ENCODE measurements at places on chromosomes 3 and 15. TPM values are rescaled to one million over a fixed set of nuclear protein-coding genes. Genes with fewer than 3 reads are reported as not detected.
A peak's percentile ranks its signal among the peaks of the same experiment; 100 is the strongest.

CYP19A1 gene
- polyA plus RNA-seq, result not detected

DNA sequence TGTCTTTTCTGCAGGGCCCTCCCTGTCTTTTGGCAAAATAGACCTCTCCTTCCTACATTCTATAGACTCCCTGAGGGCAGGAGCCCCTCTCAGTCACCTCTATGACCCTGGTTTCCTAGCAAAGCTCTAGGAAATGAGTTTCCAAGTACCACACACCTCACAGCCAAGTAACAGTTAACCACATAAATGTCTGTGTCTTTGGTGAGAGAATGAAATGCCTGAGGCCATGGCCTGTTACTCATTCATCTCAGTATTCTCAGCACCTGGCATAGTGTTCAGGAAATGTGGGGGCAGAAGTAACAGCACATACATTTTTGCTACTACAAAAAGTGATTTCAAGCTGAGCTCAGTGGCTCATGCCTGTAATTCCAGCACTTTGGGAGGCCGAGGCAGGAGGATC lies 21.0 kb downstream of the RFT1 start:
- no peak for DNase-seq

DNA sequence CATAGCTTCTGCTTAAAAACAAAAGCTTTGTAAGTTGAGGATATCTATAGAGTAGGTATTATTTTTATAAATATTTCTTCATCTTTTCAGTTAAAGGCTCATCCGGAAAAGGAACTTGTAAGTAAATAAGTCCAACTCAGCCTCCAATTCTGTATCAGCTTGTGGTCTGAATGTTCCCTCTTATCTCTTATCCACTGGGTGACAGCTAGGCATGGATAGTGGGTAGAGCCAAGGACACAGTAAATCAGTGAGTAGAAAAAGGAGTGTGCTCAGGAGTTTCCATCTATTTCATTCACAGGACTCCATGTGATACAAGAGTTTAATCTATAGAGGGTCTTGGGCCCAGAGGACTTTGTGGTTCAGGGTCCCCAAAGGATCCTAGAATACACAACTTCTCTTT lies 50.9 kb downstream of the FRMD5 start:
- no peak for DNase-seq

- no peak for DNase-seq
Measured at GRCh38 chr3:42704136-42704841, 1.7 kb upstream of the HHATL start.

DNA sequence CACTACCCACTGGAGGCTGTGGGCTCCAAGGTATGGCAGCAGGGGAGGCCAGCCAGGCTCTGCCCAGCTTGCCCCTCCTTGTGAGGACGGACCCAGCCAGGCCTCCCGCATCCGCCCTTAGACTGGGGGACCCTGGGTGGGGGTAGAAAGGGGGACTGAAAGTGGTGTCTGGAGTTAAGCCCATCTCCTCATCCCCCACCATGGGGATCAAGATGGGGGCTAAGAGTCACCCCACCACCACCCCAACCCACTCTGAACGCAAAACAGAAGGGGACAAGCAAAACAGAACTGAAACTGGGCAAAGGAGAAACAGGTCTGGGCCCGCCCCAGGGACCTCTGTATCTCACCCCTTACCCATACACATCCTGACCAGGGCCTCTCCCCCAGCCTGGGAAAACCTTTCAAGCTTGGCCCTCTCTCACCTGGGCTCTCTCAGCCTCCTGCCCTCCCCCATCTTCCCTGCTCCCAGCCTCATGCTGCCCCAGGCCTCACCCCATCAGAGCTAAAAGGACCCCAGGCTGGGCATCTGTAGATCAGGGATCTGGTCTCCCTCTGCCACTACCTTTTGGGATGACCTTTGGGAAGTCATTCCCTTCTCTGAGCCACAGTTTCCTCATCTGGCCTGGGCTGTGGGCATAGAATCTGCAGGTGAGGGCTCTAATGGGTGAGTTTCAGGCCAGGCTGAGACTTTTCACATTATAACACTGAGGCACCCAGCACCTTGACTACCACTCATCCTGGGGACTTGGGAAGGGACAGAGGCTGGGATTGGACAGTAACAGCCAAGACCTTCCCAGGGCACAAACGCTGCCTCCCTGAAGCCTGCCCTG lies 30.0 kb upstream of the CYP11A1 start:
- no peak for DNase-seq

DNA sequence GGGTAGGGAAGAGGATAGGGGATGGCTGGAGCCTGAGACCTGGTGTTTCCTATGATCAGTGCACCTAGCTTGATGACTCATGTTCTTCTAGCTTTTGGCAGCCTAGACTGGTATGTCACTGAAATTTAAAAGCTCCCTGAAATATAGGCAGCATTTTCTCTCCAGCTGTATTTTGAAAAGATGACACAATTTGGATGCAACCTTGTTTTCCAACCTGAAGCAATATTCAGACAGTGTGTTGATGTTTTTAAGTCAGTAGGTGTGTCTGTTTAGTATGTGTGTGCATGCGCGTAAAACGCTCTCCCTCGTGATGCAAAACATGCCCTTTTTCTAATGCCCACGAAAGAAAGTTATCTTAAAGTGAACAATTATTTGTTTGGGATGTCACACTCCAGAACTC lies 58.5 kb downstream of the RPL22L1 start:
- no peak for DNase-seq

CXCR6 gene
- 0.55 TPM for polyA plus RNA-seq

DNA sequence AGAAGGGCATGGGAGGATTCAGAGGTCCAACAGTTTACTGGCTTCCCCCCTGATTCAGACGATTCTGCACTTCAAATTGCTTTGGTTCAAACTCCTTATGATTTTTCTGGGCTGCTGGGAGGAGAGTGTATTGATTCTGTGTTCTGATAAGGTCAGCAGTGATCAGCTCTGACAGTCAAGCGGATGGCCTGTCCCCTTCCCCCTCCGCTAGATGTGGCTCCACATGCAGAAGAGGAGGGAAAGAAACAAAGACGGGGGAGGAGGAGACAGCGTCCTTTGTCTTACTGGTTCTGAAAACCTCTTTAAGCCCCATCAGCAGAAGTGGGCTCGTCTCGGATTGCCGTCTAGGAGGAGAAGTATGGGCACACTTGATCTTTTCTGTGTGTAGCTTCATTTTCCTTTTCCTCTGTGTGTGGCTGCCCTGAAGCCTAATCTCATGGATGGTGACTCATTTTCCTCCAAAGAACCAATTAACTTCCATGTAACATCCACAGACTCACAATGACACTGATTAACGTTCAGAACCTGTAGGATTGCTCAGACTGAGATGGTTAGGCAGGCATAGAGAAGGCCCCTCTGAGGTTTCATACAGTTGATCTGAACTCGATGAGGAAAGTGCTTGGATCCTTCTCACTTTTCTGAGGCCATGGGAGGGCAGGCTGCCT lies 162.4 kb upstream of the PPP2R3A start:
- no peak for DNase-seq

GRCh38 chr3:164397462-164397861 lies 680.8 kb downstream of the SI start:
- no peak for DNase-seq

MAP1A gene
- 8.0 TPM for polyA plus RNA-seq

DET1 gene
- 19.3 TPM for polyA plus RNA-seq

DNA sequence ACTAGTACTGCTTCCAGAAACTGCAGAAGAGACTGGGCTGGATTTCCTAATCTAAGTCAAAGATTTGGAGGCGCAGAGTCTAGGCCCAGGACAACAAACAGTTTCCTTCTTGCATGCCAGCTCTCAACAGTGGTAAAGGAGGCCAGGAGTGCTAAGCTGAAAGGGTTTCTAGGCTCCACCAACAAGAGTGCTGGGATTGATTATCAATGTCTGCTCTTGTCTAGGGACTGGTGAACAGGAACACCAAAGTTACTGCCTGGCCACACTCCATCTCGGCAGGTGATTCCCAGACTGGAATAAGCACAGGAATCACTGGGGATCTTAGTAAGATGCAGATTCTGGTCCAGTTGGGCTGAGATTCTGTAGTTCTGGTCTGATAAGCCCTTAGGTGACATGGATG lies 22.8 kb upstream of the FGD5 start:
- DNase-seq, result no peak

DNA sequence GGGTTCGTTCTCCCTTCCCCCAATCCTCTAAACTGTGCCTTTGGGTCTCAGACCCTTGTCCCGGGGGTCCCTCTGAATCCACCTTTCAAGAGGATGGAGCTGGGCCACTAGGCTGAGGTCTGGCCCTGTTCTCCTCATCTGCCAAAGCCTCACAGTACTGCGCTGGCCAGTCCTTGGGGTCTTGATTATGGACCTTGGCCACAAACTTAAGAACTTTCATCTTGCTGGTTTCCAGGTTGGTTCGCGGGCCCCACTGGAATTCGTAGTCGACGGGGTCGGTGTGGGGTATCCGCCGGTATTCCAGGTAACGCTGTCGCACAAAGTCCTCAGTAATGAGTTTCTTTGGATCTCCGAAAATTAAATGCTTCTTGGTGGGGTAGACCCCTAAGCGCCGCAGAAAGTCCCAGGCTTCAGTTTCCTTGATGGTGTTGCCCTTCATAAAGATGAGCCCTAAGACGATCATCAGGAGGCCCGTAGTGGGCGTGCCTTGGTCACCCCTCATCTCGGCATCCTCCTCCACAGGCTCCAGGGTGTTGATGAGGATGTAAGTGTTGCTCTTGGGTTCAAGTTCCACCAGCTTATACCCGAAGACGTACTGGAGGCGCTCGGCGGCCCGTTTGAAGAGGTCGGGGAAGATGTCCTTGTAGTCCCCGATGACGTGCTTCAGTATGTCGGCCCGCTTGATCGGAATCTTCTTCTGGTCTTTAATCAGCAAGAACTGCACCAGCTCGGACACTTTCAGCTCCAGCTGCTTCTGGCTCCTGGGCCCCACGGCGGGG lies 727 bp downstream of the NSMCE3 start:
- DNase-seq, result no peak

TMEM212 gene
- polyA plus RNA-seq, result 0.21 TPM

STRA6 gene
- polyA plus RNA-seq, result 23.9 TPM

DNA sequence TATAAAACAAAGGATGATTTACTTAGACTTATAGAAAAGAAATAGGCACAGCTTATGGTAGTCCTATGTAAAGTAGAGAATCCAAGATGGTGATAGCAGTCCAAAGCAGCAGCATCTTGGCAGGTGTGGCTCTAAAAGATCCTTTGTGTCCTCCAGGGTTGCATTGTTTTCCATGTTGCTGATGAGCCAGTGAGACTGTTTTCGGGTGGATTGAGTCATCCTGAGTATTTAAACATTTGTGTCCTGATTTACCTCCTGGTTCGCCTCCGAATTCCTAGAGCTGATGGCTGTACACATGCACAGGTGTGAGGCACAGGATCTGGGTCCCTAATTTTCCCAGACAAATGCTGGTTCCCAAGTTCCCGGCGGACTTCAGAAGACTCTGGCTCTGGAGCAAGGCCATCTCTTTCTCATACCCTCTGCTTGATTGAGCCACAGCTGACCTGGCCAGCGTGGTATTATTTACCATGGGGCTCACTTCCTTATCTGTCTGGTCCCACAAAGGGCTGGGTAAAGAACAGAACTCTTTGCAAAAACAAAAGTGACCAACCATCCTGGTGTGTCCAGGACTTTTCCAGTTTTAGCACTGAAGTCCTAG lies 51.0 kb downstream of the ARNT2 start:
- no peak for DNase-seq

DNA sequence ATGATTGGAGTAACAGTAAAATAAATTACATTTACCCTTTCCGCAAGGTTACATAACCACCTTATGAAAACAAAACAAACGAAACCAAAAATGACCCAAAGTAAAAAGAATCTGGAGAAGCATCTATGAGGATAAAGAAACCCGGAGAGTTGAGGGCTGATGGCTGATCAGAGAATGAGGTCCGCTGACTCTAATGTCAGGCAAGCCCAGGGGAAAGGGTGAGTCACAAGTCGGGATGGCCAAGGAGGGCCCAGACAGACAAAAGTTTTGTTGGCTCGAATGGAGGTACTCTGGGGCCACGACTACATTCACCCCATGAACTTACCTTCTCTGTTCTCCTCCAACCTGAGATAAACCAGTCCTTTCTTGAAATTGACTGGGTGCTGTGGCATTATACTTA lies 95.7 kb downstream of the RORA start:
- DNase-seq, result no peak

DNA sequence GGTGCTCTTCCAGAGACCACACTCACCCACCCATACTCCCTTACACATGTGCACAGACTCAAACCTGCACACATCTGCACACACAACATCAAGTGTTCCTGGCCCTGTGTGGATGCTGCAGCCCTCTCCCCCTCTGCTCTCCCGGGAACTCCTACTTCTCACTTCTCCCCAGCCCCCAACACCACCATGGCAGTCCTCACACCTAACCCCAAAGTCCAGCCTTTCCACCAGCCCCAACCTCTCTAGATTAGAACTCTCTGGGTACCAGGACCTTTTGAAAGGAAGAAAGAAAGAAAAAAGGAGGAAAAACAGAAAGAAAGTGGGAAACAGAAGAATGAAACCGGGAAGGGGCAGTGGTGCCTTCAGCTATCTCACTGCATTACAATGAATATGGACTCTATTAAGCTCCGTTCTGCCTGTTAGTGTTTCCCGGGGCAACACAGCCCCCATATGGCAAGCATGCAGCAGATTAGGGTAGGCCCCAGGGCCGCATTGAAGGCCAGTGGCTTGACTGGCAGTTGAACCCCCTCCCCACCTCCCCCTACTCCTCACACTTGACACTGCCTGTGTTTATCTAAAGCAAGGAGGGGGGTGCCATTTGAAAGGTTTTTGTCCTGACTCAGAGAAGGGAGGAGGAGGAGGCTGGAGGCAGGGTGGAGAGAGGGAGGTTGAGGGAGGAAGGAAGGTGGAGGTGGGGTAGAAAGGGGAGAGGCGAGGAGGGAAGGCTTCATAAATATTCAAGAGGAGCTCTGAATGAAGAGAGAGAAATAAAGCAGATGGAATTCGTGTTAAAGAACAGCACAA lies 30.1 kb downstream of the BOC start:
- DNase-seq, result peak; percentile 38

GRCh38 chr3:31117854-31118253 lies 223.4 kb upstream of the GADL1 start:
- no peak for DNase-seq

CLDN18 gene
- 2.2 TPM for polyA plus RNA-seq

SMARCC1 gene
- 71.7 TPM for polyA plus RNA-seq

- DNase-seq, result no peak
Measured at GRCh38 chr15:99504823-99505551, 60.8 kb upstream of the MEF2A start.

DNA sequence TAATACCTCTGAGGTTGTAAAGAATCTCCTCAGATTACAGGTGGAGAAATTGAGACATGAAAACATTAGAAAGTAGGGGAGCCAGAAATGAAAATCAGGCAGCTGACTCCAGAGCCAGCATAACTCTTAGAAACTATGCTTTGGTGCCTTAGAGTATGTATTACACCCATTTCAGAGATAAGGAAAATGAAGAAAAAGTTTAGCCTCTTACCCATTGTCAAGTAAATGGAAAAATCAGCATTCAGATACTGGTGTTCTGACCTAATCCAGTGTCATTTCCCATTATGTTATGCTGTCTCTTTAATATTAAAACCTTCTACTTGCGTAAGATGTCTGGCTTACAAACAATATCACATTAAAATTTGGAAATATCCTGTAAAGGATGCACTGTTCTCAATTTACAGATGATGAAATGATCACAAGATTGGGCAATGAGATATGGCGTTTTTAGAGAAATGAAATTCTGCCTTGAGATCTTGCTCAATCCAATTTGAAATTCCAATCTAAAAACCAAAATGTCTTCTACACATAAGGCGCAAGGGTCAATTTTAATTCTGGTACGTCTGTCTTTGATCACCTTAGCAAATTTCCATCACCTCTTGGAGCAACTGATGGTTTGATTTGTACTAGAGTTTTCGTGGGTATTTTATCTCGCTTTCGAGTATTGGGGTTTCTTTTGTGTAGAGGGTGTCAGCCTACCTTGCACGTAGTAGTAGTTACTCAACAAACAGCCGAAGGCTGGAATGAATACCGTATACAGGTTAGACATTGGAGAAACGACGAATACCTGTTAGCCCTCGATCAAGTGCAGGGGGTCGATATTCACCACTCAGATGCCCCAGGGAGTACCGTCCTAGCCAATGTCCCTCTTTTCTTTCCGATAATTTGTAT lies 902 bp upstream of the ZCWPW2 start:
- no peak for DNase-seq

All from left renal pelvis (tissue), 4 donors.